ENCODE measurements at places on chromosomes 11 and 22.

DNA sequence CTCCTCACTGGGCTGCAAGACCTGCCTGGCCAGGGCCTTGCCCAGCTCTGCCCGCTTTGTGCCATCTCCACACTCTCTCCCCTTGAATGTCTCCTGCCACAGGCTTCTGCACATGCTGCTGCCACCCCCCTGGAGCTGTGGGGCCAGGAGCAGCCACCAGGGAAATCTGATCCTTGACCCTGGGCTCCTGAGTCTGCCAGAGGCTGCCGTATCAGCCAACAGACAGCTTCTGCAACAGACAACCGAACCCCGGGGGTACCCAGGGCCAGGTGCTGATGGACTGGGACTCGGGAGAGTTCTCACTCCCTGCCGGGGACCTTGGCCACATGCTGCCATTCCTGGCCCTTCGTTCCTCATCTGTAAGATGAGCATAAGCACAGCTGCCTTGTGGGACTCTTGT is 3.3 kb upstream of the PPARA start:
- DNase-seq: no peak

GRCh38 chr11:31825838-31826484 is 14.8 kb upstream of the PAX6 start:
- no peak for DNase-seq

GRCh38 chr22:49163960-49164690 is 663.5 kb downstream of the BRD1 start:
- DNase-seq: no peak

- no peak for DNase-seq
These were observed at the start of gene LGALS12 for GRCh38 chr11:63505857-63506528. TSS of gene LGALS12 (plus strand) at chr11:63506084. CDS start at chr11:63506459, 375 bp downstream.

GRCh38 chr11:44878711-44879110 is 72.0 kb downstream of the TP53I11 start:
- no peak for DNase-seq

DNA sequence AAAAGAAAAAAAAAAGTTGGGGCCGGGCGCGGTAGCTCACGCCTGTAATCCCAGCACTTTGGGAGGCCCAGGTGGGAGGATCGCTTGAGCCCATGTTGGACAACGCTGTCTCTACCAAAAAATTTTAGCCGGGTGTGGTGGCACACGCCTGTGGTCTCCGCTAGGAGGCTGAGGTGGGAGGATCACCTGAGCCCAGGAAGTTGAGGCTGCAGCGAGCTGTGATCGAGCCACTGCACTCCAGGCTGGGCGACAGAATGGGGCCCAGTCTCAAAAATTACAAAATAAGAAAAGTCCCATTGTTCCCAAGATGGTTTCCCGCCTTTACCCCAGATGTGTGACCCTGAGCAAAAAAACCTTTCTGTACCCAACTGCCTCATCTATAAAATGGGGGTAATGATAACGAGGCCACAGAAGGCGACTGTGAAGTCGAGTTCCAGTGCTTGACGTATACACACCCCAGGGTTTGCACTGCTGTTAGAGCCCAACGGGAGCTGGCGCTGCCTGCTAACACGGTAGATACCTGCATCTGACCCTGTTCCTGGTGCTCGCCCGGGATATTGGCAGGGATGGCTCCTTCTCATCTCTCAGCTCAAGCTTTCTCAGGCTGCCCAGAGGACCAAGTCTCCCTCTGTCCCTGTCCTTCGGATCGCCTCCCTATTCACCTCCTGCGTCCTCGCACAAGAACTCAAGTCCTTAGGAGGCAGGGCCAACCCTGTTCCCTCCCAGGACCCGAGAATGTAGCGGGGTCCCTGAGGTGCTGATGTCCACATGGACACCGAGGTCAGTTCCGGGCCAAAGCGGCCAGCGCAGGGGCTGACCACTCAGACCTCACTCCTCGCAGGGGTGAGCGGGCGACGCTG is 1.1 kb upstream of the RPLP2 start:
- no peak for DNase-seq

GRCh38 chr11:19756675-19757475 is 44.2 kb downstream of the NAV2 start:
- no peak for DNase-seq

- DNase-seq: no peak
These were observed 164.8 kb upstream of the GRK3 start for GRCh38 chr22:25399649-25400151.

- no peak for DNase-seq
These were observed at the start of gene PLAAT3 for GRCh38 chr11:63614136-63614671. TSS of gene PLAAT3 (minus strand) at chr11:63614433. CDS start at chr11:63614014, 419 bp downstream.

- DNase-seq: no peak
These were observed 22.1 kb downstream of the SLC5A4 start for GRCh38 chr22:32233091-32233490.

DNA sequence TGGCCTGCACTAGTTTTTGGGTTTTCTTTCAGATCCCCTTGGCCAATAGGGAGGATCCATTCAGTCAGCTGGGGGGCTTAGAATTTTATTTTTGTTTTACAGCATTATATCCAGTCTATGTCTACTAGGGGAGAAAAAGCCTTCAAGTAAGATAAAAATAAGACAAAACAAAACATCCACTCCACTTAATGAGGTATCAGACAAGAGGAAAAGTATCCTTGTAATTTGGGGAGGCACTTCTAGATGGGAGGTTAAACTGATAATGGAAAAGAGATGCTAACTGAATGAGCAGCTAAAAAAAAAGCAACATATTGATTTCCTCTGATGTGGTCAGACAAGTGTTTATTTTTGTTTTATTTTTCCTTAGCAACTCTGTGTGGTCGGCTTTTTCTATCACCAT is 278.0 kb upstream of the ANO3 start:
- DNase-seq: no peak

DNA sequence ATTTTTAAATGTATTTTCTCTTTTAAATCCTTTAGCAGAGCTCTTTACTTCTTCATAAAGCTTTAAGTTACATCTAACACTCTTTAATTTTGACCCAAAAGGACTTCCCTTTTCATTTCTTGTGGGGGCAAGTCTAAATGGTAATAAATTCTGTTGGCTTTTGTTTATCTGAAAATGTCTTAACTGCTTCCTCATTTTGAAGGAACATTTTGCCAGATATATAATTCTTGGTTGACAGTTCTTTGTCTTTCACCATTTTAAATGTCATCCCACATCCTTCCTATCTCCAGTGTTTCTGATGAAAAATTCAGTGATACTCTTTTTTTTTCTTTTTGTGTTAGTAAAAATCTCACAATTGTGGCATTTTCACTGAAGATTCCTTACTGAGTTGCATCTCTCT is 44.7 kb upstream of the ZBTB44 start:
- DNase-seq: no peak

DNA sequence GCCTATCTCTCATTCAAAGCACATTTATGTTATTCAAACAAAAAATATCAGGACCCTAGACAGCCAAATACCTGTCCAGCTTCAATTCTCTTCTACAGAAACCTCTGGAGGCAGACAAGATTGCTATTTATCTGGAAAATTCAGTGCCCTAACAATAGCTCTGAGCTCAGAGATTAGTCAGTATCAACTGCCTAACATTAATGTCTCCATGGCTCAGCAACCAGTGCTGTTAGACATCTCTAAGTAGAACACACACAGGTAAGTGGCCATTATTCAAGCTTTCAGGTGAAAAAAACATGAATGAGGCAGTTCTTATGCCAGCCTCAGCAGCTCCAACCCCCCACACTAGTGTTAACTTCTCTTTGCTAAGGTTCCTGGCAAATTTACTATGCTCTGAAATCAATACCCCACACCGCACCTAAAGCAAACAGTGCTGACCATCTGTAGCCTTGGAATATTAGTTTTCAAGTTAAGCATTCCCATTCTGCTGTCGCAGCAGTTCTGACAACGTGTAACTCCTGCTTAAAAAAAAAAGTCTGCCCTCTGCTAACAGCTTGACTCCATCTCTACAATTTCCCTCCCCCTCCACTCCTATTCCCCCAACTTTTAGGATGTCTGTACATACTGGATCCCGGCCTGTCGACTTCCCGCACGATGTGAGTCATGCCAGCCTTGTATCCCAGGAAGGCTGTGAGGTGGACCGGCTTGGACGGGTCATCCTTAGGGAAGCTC is 1.5 kb downstream of the RPL3 start:
- DNase-seq: no peak
